ENCODE measurements at places on chromosomes 12 and 14.

DNA sequence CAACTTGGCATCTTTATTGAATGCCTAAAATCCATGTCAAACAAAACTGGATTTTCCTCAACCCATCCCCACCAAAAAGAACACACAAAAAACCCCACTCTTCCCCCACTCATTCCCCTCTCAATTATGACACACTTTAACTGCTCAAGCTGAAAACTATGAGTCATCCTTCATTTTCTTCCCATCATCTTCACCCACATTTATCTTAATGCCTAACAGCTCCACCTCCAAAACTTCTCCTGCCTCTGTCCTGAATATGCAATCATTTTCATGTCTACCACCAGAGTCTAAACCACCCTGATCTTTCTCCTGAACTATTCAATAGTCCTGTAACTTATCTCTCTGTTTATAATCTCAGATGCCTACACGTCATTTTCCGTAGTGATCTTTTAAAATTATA is 239.7 kb downstream of the BCAT1 start:
- no peak for DNase-seq

GRCh38 chr14:34875031-34875922 is at the start of gene BAZ1A:
Gene BAZ1A (minus strand): TSS chr14:34875360. CDS start chr14:34874604, 756 bp downstream.
- peak; percentile 50 for DNase-seq

GRCh38 chr14:36065831-36066230 is 110.7 kb downstream of the PTCSC3 start:
- DNase-seq = no peak

GRCh38 chr14:66224492-66225178 is 261.5 kb upstream of the CCDC196 start:
- DNase-seq = no peak

Measured in activated CD4-positive, alpha-beta T cell treated with anti-CD3 and anti-CD28 coated beads for 36 hours (primary cell).